ENCODE measurements at places on chromosomes 6 and 20. TPM values are rescaled to one million over a fixed set of nuclear protein-coding genes. Genes with fewer than 3 reads are reported as not detected.
A peak's percentile ranks its signal among the peaks of the same experiment; 100 is the strongest.

- H3K27me3 ChIP-seq: no peaks in the 10 kb centered on the region
- H3K36me3 ChIP-seq: no peaks in the 10 kb centered on the region
- peaks cover 20% of the 10 kb centered on the region for H3K4me1 ChIP-seq
- H3K4me3 ChIP-seq: no peak overlapping the region
- DNase-seq: no peak
- H3K27ac ChIP-seq: no peak overlapping the region
Measured at GRCh38 chr6:35093118-35093445, 48.1 kb downstream of the TCP11 start.

DNA sequence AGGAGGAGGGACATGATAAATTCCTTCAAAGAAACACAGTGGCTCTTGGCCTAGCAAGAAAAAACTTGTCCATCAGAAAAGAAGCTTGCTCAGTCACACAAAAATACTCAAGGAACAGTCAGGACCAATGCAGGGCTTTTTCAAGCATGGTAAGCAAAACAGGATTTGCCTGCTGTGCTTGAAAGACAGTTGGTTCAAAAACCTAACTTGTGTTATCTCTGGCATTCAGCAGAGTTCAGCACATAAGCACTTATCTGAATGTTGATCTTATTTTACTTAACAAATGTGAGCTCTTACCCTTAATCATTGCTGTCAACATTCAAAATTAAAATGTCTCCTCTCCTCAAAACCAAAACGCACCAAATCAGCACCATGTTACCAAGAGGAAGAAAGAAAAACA, 38.3 kb downstream of the ATG5 start:
- no peak overlapping the region for H3K4me3 ChIP-seq
- no peaks in the 10 kb centered on the region for H3K27me3 ChIP-seq
- H3K36me3 ChIP-seq: no peaks in the 10 kb centered on the region
- H3K27ac ChIP-seq: no peak overlapping the region

DNA sequence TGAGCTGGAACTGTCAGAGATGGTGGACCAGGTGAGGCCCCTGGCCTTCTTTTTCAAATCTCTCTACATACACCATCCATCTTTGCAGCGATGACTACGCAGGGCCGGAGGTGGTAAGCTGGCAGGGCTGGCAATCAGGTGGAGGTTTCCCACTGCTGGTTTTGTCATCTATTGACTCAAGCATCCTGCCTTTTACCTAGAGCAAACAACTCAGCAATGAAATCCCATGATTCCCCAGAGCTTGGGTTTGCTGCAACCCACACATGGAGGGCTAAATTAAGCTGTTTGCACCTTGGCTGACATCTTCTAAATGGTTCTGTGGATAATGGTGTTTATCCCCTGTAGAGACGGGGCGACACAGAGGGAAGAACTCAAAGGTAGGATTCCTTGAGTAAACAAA, 170.2 kb downstream of the SCP2D1 start:
- no peak for DNase-seq
- H3K27ac ChIP-seq: peak overlapping the region; percentile 76
- H3K27me3 ChIP-seq: no peaks in the 10 kb centered on the region
- H3K4me3 ChIP-seq: no peak overlapping the region
- H3K4me1 ChIP-seq: peaks cover 19% of the 10 kb centered on the region

DNA sequence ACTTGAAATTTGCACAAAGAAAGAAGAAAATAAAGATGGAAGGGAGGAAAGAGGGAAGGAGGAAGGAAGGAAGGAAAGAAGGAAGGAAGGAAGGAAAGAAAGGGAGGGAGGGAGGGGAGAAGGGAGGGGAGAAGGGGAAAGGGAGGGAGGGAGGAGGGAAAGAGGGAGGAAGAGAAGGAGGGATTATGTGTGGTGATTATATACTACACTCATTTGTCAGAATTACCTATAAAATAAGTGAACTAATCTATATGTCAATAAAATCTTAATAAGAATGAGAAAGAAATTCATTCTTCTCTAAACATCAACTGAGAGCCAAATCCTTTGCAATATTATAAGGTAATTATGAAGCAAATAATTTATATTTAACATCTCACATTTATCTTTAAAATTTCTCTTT, 77.9 kb upstream of the TFAP2D start:
- DNase-seq: no peak
- H3K27me3 ChIP-seq: no peaks in the 10 kb centered on the region
- H3K27ac ChIP-seq: no peak overlapping the region
- no peak overlapping the region for H3K4me3 ChIP-seq
- H3K36me3 ChIP-seq: no peaks in the 10 kb centered on the region

DNA sequence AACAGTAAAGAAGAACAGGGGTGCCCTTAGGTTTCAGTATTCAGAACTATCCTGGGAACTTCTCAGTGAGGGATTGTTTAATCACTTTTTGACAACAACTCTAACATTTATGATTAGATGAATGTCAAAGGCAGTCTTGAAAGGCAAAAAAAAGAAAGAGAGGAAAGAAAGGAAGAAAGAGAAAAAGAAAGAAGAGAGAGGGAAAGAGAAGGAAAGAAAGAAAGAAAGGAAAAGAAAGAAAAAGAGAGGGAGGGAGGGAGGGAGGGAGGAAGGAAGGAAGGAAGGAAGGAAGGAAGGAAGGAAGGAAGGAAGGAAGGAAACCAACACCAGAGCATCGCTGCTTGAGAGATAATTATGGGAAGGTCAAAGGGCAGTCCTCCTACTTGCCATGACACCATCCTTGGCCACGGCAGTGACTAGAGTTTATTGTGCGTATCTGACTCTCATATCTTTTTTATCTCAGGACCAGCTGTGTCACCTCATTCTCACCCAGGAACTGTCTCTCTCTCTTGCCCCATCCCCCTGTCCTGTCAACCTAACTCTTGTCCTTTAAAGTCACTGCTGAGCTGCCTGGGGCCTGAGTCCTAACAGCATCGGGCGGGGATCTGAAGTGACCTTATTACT, 96.8 kb upstream of the ATXN1 start:
- H3K4me3 ChIP-seq: no peak overlapping the region
- H3K27ac ChIP-seq: no peak overlapping the region
- no peak for DNase-seq

GRCh38 chr6:165876588-165876987, 213.5 kb upstream of the PDE10A start:
- H3K27me3 ChIP-seq: no peaks in the 10 kb centered on the region
- peaks cover 5% of the 10 kb centered on the region for H3K4me1 ChIP-seq
- H3K27ac ChIP-seq: peak overlapping the region; percentile 22
- DNase-seq: peak; percentile 74
- H3K36me3 ChIP-seq: no peaks in the 10 kb centered on the region

DNA sequence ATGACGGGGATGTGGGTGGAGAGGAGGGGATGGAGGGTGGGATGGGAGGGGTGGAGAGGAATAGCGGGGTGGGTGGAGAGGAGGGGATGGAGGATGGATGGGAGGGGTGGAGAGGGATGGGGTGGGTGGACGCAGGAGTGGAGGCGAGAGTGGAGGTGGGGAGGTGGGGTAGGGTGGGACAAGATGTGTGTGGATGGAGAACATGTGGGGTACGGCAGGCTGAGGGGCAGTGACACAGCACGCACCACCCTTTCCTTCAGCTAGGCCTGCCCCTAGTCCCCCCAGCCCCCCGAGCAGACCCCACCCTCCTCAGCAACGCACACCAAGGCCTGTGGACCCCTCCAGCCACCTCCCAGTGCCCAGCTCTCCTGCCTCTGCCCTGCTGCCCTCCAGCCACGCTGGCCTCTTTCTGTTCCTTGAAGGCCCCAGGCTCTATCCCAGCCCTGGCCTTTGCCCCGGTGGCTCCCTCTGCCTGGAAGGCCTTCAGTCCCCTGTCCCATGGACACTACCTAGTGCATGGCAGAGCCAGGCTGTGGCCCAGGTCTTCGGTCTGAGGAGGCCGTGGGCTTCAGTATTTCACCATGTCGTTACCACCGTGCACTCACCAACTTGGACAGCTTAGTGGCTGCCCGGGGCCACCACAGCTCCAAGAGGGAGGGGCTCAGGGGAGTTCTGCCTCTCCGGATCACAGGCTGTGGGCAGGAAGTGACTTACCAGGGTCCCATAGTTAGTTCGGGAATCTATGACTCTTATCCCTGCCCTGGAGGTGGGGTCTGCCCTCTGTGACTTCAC, 78.4 kb upstream of the PMEPA1 start:
- no peak overlapping the region for H3K4me3 ChIP-seq
- no peak for DNase-seq
- peaks cover 9% of the 10 kb centered on the region for H3K4me1 ChIP-seq
- H3K36me3 ChIP-seq: no peaks in the 10 kb centered on the region
- H3K27ac ChIP-seq: no peak overlapping the region

GRCh38 chr20:62880935-62881661, 19.5 kb upstream of the TCFL5 start:
- H3K27ac ChIP-seq: no peak overlapping the region
- no peaks in the 10 kb centered on the region for H3K36me3 ChIP-seq
- no peak for DNase-seq
- H3K4me1 ChIP-seq: peaks cover 11% of the 10 kb centered on the region

- no peaks in the 10 kb centered on the region for H3K36me3 ChIP-seq
- H3K4me3 ChIP-seq: no peak overlapping the region
- H3K27me3 ChIP-seq: no peaks in the 10 kb centered on the region
- peaks cover 12% of the 10 kb centered on the region for H3K4me1 ChIP-seq
- no peak for DNase-seq
Measured at GRCh38 chr6:151009576-151009975, 144.1 kb downstream of the MTHFD1L start.

- no peaks in the 10 kb centered on the region for H3K36me3 ChIP-seq
- H3K27me3 ChIP-seq: no peaks in the 10 kb centered on the region
- no peak overlapping the region for H3K27ac ChIP-seq
- no peak for DNase-seq
- H3K4me1 ChIP-seq: no peaks in the 10 kb centered on the region
Measured at GRCh38 chr6:143804835-143805239, 38.3 kb upstream of the LTV1 start.

DNA sequence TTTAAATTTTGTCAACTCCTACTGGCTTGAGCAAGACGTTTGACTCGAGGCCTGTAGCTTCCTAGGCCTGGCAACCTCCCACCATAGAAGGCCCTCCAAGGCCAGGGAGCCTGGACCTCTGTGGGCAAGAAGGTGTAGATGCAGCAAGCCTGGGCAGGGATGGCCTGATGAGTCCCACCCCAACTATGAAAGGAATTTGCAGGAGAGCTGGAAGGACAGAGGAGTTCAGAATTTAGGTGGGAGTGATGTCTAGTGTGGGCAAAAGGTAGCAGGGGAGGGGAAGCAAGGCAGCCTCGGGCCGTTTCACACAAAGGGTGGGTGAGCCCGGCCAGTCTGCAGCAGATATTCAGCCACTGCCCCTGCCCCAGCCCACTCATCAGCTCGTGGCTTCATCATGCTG, 245.2 kb downstream of the CDH26 start:
- no peak overlapping the region for H3K4me3 ChIP-seq
- H3K36me3 ChIP-seq: no peaks in the 10 kb centered on the region
- H3K4me1 ChIP-seq: no peaks in the 10 kb centered on the region
- H3K27me3 ChIP-seq: no peaks in the 10 kb centered on the region
- no peak for DNase-seq
- H3K27ac ChIP-seq: no peak overlapping the region

DNA sequence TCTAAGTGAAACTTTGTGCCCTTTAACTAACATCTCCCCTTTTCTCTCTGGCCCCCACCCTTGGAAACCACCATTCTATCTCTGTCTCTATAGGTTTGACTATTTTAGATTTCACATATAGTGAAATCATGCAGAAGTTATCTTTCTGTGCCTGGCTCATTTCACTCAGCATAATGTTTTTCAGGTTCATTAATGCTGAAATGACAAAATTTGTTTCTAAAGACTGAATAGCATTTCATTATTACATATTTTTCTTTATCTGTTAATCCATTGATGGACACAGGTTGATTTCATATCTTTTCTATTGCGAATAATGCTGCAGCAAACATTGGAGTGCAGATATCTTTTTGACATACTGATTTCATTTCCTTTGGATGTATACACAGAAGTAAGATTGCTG, 30.7 kb downstream of the MEI4 start:
- no peak overlapping the region for H3K27ac ChIP-seq
- no peak overlapping the region for H3K4me3 ChIP-seq
- no peaks in the 10 kb centered on the region for H3K27me3 ChIP-seq
- H3K4me1 ChIP-seq: no peaks in the 10 kb centered on the region

DNA sequence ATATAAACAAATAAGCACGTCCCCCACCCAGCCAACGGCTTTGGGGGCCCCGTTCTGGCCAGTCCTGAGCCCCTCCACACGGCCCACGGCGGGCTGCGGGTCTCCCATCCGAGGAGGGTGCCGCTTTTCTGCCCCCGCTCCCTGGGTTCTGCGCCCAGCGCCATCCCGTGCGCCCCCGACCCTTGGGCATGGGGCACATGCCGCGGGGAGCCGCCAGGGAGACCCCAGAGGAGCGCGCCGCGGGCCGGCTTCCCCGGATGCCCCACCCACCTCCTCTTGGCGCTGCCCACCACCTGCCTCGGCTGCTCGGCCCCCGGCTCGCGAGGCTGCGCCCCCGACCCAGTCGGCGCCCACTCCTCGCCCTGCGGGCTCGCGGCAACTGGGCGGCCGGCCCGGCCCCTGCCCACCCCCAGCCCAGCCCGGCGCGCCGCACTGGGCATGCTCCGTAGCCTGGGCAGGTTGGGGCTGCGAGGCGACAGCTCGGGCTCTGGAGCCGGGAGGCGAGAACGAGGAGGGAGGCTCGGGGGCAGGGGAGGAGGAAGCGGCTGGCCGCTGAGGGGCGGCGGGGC, 570 bp upstream of the PLCB4 start:
- H3K27ac ChIP-seq: peak overlapping the region; percentile 33
- no peaks in the 10 kb centered on the region for H3K36me3 ChIP-seq
- H3K4me3 ChIP-seq: peak overlapping the region; percentile 49
- H3K27me3 ChIP-seq: no peaks in the 10 kb centered on the region

DNA sequence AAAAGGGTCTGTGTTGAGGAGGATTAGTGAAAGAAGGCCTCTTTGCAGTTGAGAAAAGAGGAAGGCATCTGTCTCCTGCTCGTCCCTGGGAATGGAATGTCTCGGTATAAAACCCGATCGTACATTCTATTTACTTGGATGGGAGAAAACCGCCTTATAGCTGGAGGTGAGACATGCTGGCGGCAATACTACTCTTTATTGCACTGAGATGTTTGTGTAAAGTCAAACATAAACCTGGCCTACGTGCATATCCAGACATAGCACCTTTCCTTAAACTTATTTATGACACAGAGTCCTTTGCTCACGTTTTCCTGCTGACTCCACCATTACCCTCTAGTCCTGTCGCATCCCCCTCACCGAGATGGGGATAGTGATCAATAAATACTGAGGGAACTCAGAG, 4.5 kb downstream of the TDP2 start:
- no peaks in the 10 kb centered on the region for H3K36me3 ChIP-seq
- DNase-seq: no peak
- no peaks in the 10 kb centered on the region for H3K27me3 ChIP-seq
- H3K4me3 ChIP-seq: no peak overlapping the region
- H3K4me1 ChIP-seq: peaks cover 7% of the 10 kb centered on the region

BNIP5 gene
- not detected for total RNA-seq

HLA-DOB gene
- 0.28 TPM for total RNA-seq

HMGCLL1 gene
- 0.12 TPM for total RNA-seq

DUSP15 gene
- 17.0 TPM for total RNA-seq
